Activated T-cell treated with anti-CD3 and anti-CD28 coated beads, Interleukin-2, amount 50 U/mL, for 72 hours (primary cell): ENCODE measurements at places on chromosomes 1 and 21. TPM values are rescaled to one million over a fixed set of nuclear protein-coding genes. Genes with fewer than 3 reads are reported as not detected.

Gene PALMD
- total RNA-seq, result not detected

Gene RO60
- total RNA-seq, result 96.6 TPM

Gene OR2L13
- total RNA-seq, result 0.14 TPM

Gene OPRD1
- not detected for total RNA-seq

Gene IFI16
- total RNA-seq, result 311 TPM

Gene S100A1
- not detected for total RNA-seq

Gene ACOT11
- 1.4 TPM for total RNA-seq

Gene GPR153
- total RNA-seq, result 1.6 TPM

Gene RORC
- total RNA-seq, result 10.3 TPM
